ENCODE measurements at places on chromosomes 3 and 15.

DNA sequence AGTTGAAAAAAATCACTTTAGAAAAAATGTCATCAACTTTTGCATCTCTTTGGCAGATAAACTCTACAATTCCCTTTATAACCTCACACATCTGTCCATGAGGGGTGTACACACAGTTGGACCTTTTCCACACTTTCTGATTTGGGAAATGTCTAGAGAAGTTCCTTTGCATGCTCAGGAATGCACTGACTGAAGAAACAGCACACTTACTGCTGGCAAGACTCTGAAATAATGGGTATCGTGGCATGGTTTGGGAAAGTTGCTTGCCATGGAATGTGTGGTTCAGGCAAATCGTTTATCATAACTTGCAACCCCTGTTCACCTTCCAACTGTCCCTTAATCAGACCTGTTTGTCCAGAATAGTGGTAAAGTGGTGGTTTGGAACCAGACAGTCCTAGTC, 135.3 kb upstream of the TGFBR2 start:
- H3K4me3 ChIP-seq: no peak overlapping the region
- no peak overlapping the region for H3K27ac ChIP-seq
- no peaks in the 10 kb centered on the region for H3K27me3 ChIP-seq
- no peaks in the 10 kb centered on the region for H3K36me3 ChIP-seq
- no peak for DNase-seq

DNA sequence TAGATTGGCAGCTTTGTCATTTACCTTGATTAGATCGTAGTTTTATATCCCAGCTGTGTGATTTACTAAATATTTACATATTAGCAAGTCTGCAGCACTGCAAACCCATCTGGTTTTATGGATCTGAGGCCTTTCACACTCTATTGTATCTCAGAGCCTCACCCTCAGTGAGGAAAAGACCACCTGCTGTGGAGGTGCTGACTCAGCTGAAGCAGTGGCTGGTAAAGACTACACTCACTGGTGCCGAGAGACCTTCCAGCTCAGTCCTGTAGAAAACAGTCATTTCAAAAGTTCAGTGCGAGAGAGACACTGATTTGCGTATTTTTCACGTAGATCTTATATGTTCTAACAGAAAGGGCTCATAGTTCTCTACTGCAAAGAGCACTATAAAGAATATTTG, 307.8 kb upstream of the TPM1 start:
- H3K4me1 ChIP-seq: no peaks in the 10 kb centered on the region
- H3K36me3 ChIP-seq: no peaks in the 10 kb centered on the region
- peaks cover 9% of the 10 kb centered on the region for H3K27me3 ChIP-seq
- H3K27ac ChIP-seq: no peak overlapping the region
- DNase-seq: no peak

DNA sequence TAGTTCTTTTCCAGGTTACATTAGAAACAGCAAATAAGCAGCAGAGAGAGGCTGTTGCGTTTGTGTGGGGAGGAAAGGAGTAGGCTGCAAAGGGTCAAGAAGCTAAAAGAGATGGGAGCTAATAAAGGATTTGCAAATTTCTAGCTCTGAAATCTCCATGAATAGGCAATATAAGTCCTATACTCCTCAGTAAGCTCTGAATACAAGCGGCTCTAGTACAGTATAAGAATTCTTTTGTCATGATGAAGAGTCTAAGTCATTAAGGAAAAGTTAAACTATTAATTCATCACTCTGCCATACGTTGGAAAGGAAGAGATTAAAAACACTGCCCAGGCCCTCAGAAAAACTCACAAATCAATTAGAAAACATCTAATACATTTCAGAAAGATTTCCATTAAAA, 59.3 kb downstream of the CEP152 start:
- H3K4me3 ChIP-seq: no peak overlapping the region
- peaks cover 23% of the 10 kb centered on the region for H3K36me3 ChIP-seq
- H3K27me3 ChIP-seq: no peaks in the 10 kb centered on the region
- DNase-seq: no peak
- H3K4me1 ChIP-seq: no peaks in the 10 kb centered on the region

DNA sequence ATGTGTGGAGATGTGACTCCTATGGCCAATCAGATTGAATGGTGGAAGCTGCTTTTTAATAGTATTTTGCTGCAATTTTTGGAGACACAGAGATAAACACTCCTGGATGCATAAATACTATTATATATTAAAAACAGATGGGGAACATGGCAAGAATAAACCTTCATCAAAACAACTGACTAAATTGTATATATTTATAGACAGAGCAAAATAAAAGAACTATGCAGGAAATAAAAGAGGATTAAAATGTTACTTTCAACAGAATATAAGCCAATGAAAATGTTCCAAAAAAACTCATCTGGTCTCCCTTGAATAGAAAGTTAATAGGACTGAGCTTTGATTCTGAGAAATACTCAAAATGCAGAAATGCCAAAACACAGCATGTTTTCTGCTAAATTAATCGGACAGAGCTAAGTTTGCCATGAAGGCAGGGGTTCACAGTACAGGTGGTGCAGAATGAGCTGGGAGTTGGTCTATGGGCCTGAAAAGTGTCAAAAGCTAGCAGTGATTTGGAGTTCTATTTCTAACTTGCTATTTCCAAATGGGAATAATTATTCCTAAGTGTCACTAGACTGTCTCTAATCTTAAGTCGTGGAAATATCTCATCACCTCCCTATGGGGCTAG, 227.2 kb downstream of the CNTN3 start:
- H3K27me3 ChIP-seq: no peaks in the 10 kb centered on the region
- no peaks in the 10 kb centered on the region for H3K4me1 ChIP-seq
- no peak overlapping the region for H3K4me3 ChIP-seq
- no peaks in the 10 kb centered on the region for H3K36me3 ChIP-seq
- H3K27ac ChIP-seq: no peak overlapping the region

- no peak overlapping the region for H3K27ac ChIP-seq
- peaks cover 4% of the 10 kb centered on the region for H3K27me3 ChIP-seq
- H3K36me3 ChIP-seq: no peaks in the 10 kb centered on the region
- no peak overlapping the region for H3K4me3 ChIP-seq
- H3K4me1 ChIP-seq: no peaks in the 10 kb centered on the region
These were observed 82.5 kb upstream of the PSMD6 start for GRCh38 chr3:64105816-64106215.

DNA sequence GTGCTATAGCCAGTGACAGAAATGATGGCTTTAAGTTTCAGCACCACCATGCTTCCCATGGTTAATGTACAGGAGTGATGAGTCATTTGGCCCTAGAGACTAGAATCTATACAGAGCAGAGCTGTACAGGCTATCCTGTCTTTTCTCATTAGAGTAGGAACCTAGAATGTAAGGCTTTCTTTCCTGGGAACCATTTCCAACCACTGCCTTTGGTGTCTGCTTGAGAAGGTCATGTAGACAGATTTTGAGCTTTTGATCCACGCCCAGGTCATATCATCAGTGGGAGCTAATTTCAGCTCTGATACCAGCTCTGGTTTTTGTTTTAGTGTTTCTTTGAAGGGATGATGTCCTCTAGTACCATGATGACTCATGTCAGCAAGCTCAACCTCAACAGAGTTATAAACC, 543.1 kb downstream of the NTRK3 start:
- no peaks in the 10 kb centered on the region for H3K27me3 ChIP-seq
- no peaks in the 10 kb centered on the region for H3K4me1 ChIP-seq
- H3K36me3 ChIP-seq: no peaks in the 10 kb centered on the region
- DNase-seq: no peak

- no peak overlapping the region for H3K27ac ChIP-seq
- no peaks in the 10 kb centered on the region for H3K36me3 ChIP-seq
- H3K4me3 ChIP-seq: no peak overlapping the region
- H3K27me3 ChIP-seq: no peaks in the 10 kb centered on the region
These were observed 83.6 kb downstream of the SLC7A14 start for GRCh38 chr3:170502297-170502696.

DNA sequence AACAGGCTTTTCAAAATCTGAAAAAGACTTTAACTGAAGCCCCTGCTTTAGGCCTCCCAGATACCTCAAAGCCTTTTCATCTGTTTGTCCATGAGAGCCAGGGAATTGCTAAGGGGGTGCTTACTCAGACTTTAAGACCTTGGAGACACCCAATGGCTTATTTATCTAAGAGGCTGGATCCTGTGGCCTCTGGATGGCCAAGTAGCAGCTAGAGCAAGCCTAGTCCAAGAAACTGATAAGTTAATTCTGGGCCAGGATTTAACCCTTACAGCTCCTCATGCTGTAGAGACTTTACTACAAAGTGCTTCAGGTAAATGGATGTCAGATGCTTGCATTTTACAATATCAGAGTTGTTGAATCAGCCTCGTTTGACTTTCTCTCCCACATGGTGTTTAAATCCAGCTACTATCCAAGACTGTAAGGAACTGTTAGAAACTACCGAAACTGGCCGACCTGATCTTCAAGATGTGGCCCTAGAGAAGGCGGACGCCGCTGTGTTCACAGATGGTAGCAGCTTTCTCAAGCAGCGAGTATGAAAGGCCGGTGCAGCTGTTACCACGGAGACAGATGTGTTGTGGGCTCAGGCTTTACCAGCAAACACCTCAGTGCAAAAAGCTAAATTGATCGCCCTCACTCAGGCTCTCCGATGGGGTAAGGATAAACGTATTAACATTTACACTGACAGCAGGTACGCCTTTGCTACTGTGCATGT, 3.3 kb downstream of the DET1 start:
- H3K27ac ChIP-seq: no peak overlapping the region
- H3K27me3 ChIP-seq: no peaks in the 10 kb centered on the region
- no peaks in the 10 kb centered on the region for H3K4me1 ChIP-seq

- no peak for DNase-seq
- H3K36me3 ChIP-seq: no peaks in the 10 kb centered on the region
- no peaks in the 10 kb centered on the region for H3K4me1 ChIP-seq
- H3K27me3 ChIP-seq: peaks cover 2% of the 10 kb centered on the region
- H3K27ac ChIP-seq: no peak overlapping the region
- no peak overlapping the region for H3K4me3 ChIP-seq
These were observed 27.6 kb upstream of the NUDT16 start for GRCh38 chr3:131353986-131354385.

DNA sequence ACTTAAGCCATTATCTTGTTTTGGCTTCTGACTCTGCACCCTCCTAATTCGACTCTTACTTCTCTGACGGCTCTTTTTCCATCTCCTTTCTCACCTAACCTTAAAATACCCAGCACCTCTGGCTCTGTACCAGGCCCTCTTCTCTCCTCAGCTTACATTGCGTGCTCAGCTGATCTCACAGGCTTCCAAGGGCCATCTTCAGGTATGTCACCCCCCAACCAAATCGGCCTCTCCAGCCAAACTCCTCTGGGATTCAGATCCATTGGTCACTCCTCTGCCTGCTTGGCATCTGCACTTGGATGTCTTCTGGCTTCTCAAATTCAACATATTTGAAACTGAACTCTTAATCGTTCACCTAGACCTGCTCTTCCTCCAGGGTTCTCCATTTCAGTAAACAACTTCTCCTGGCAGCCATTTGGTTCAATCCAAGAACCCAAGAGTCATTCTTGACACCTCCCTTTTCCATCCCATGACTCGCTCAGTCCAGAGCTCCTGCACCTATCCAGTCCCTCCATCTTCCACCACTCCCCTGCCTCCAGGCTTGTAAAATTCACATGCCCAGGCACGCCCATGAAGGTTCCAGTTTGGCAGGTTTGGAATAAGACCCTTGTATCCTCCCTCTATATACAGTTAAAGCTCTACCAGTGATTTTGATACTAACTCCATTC, 35.2 kb upstream of the SLC41A3 start:
- no peaks in the 10 kb centered on the region for H3K36me3 ChIP-seq
- H3K27ac ChIP-seq: no peak overlapping the region
- H3K27me3 ChIP-seq: no peaks in the 10 kb centered on the region

GRCh38 chr3:44926921-44927320, 49.1 kb downstream of the ZDHHC3 start:
- H3K27ac ChIP-seq: no peak overlapping the region
- no peak overlapping the region for H3K4me3 ChIP-seq
- H3K4me1 ChIP-seq: no peaks in the 10 kb centered on the region
- no peak for DNase-seq
- H3K36me3 ChIP-seq: peaks cover 54% of the 10 kb centered on the region

GRCh38 chr15:101027273-101027901, 108.2 kb downstream of the LRRK1 start:
- H3K4me1 ChIP-seq: no peaks in the 10 kb centered on the region
- no peak overlapping the region for H3K27ac ChIP-seq
- no peak for DNase-seq
- no peak overlapping the region for H3K4me3 ChIP-seq
- H3K36me3 ChIP-seq: no peaks in the 10 kb centered on the region

GRCh38 chr15:36701336-36701735, 121.9 kb downstream of the CDIN1 start:
- H3K27ac ChIP-seq: no peak overlapping the region
- no peaks in the 10 kb centered on the region for H3K4me1 ChIP-seq
- peaks cover 3% of the 10 kb centered on the region for H3K36me3 ChIP-seq
- no peaks in the 10 kb centered on the region for H3K27me3 ChIP-seq
- H3K4me3 ChIP-seq: no peak overlapping the region
- DNase-seq: no peak

DNA sequence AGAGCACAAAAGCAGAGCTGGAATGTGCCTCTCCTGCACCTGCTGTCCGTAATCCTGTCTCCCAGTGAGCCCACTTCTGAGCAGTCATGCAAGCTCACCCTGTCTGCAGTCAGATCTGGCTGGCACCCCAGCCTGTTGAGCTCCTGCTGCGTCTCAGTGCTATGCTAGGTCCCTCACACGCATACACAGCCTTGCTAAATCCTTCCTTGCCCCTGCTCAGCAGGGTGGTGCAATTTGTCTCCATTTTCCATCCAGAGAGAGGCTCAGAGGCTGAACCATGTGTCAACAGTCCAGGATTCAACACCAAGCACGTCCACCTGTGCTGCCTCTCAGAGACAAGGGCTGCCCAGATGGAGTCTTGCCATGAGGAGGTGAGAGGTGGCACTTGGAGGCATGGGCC, 11.0 kb downstream of the POMGNT2 start:
- no peaks in the 10 kb centered on the region for H3K4me1 ChIP-seq
- no peak overlapping the region for H3K4me3 ChIP-seq
- no peaks in the 10 kb centered on the region for H3K36me3 ChIP-seq

GRCh38 chr3:17845026-17845812, 102.8 kb upstream of the TBC1D5 start:
- no peaks in the 10 kb centered on the region for H3K4me1 ChIP-seq
- no peak overlapping the region for H3K4me3 ChIP-seq
- no peak for DNase-seq
- H3K27ac ChIP-seq: no peak overlapping the region
- no peaks in the 10 kb centered on the region for H3K36me3 ChIP-seq

Measured in CD4-positive, CD25-positive, alpha-beta regulatory T cell (primary cell).